ENCODE measurements at places on chromosomes 16 and 17.

DNA sequence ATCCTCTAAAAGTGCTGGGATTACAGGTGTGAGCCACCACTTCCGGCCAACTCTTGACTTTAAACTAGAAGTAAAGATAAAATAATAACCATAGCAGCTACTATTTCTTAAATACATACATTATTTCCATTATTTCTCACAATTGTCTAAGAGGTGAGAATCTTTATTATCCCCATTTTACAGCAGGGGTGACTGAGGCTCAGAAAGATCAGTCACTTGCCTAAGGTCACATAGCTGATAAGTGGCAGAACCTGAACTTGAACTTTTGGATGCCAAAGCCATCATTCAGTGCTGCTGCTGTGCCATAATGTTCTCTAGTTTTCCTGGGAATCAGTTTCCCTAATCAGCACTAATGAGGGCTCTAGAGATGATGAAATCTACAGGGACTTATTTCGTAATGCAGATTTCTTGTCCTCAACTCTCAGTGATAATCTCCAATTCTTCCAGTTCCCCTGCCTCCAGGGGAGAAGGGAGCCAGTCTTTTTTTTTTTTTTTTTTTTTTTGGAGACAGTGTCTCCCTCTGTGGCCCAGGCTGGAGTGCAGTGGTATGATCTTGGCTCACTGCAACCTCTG is 25.2 kb upstream of the GPRC5B start:
- no peak for DNase-seq

- peak; percentile 87 for DNase-seq
These were observed 25.5 kb upstream of the ALKBH5 start for GRCh38 chr17:18158022-18158600.

DNA sequence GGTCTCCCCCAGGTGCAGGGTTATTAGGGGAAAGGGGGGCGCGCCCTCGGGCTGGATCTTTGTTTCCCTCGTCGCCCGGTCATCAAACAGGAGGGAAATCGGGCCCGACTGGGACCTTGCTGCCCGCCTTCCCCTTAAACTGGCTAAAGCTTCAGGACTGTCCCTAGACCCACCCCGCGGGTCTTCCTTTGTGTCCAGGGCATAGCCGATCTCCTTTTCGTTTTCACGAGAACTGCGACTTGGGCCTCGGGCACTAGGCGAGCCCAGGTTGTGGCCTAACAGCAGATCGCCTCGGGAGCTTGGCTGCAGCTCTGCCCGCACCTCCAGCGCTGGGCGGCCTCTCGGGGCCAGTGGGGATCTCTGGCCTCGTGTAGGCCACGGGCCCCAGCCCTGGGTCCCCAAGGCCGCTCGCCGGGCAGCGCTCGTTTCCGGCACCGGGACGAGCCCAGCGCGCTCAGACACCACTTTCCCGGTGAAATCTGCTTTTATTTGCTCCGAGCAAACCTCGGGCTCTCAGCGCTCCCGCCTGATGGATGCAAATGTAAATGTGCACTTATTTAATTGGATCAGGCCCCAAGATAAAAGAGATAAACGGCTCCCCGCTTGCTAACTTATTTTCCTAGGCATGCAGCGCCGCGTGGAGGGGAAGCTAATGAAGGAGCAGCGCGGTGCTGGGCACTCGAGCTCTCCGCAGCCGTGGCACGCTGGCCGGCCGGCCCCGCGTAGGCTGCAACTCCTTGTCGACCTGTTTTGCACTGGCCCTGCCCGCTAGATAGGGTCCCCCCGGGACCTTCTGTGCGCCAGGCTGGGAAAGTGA is 7.8 kb downstream of the IRX5 start:
- peak; percentile 80 for DNase-seq

GRCh38 chr17:78184351-78184750 is 2.5 kb downstream of the TK1 start:
- no peak for DNase-seq

DNA sequence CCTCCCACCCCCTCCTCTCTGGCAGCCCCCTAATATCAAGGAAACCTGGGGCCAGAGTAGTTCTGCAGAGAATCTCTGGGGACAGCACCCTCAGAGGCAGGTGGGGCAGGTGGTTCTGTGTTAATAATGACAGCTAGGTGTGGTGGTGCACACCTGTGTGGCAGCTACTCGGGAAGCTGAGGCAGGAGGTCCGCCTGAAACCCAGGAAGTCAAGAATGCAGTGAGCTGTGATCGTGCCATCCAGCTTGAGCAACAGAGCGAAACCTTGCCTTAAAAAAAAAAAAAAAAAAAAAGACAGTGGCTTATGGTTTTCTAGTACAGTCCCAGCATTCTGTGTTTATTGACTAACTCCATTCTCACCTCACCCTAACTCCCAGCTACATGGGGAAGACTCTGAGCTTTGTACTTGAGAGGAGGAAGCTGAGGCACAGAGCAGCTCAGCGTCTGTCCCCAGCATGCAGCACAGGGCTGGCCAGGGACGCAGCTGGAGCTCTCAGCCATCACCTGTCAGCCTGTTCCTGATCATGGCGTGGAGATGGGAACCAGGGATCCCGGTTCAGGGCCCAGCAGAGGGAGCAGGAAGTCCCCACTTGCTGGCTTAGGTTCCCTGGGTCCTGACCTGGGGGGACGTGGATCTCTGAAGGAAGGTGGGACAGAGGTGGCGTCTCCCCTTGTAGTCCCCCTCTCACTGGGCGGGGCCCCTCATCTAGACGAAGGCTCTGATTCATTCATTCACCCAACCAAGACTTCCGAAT is 6.1 kb downstream of the DBNDD1 start:
- no peak for DNase-seq

GRCh38 chr16:74700438-74701225 is at the start of gene MLKL:
MLKL (minus strand) TSS chr16:74700862; CDS start chr16:74695757, 5,105 bp downstream.
- peak; percentile 68 for DNase-seq

- no peak for DNase-seq
These were observed 163.8 kb upstream of the GSE1 start for GRCh38 chr16:85449191-85449884.

DNA sequence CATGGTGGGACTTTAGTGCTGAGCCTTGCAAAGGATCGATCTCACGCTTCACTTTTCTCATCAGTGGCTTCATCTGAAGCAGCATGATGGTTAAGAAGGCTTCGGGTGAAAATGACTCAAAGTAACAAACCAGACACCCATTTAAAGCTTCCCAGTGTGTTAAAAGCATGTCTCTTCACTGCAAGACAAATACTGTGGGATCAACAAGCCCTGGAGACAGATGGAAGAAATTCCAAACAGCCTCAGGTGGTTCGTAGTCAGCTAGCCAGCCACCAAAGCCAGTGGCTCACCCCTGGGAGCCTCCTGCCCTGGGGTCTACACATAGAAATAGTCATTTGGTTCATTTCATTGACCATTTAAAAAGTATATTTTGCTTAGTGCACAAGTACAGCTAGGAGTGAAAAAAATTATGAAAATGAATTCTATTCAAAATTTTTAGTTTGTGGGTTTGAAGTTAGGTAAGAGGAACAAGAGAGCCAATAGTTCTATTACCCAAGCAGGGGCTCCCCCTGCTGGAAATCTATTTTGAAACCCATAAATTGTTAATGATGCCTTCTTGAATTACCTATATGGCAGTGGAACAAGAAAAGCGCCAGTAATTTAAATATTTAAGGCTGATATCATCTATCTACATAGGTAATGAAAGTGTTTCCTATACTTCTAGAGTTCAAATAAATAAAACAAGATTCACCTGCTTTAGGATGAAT is 51.6 kb downstream of the PMP22 start:
- DNase-seq = no peak

DNA sequence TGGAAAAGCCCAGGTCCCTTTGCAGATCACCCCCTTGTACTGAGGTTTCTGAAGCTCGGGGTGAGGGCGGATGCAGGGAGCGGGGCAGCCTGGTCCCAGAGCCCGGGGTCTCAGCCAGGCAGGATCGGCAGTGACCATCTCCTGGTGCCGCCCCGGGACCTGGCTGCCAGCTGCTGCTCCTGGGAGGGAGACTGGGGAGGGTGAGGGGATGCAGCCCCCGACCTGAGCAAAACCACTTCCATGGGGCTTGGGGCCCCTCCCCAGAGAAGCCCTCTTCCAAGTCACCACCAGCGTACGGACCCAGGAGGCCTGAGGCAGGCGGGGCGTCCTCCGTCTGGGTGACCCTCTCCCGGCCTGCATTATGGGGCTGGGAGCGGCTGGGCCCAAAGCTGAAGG is 14.8 kb downstream of the CD7 start:
- DNase-seq = no peak

GRCh38 chr17:7606280-7606679 is 8.4 kb downstream of the FXR2 start:
- no peak for DNase-seq

- DNase-seq = no peak
These were observed 1.1 kb downstream of the SOCS3 start for GRCh38 chr17:78358538-78359320.

DNA sequence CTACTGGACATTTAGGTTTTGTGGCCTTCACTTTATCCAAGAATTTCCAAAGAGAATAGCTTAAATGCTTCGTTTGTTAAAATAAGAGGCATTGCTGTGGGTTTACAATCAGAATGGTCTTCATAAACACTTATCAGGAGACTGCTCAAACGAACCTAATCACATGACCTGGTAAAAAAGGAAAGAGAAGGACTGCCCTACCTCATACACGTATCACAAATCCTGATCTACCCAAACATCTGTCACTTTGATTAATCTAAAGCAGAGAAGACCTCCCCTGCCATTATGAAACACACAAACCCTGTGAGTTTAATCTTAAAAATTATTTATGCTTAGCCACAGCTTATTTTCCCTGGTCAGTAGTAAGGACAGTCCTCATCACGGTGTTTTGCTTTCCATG is 76.6 kb downstream of the PARN start:
- DNase-seq = no peak

DNA sequence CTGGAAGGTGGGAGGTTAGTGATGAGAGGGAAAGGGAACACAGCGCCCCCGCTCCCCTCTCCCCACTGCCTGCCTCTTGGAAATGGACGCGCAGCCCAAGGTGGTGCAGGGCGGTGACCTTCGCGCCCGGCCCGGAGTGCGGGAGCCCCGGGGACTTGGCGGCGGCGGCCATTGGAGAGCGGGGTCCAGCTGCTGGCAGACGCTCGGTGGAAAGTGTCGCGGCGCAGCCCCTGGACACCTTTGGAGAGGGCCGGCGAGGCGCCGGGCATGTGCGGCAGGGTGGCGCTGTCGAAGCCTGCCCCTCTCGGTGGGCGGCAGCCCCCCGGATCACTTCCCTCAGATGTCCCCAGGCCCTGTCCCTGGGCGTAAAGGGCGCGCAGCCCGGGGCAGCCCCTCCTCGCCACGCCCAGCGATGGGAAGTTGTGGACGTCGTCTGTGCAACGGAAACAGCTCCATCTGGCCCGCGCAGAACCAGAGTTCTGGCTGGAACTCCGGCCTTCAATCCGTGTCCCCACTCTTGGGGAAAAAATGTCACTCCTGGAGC is 16.7 kb downstream of the SALL1 start:
- no peak for DNase-seq

GRCh38 chr17:21452377-21453143 is 76.4 kb downstream of the KCNJ12 start:
- DNase-seq = peak; percentile 75

- DNase-seq = no peak
These were observed 1.6 kb upstream of the MRPL38 start for GRCh38 chr17:75906143-75906884.

GRCh38 chr17:37717627-37718323 is 27.1 kb downstream of the HNF1B start:
- DNase-seq = no peak

- DNase-seq = no peak
These were observed 22.7 kb upstream of the TMEM101 start for GRCh38 chr17:44037471-44037870.
